ENCODE measurements at places on chromosomes 3 and 15. TPM values are rescaled to one million over a fixed set of nuclear protein-coding genes. Genes with fewer than 3 reads are reported as not detected.

Gene CADM2
- total RNA-seq: 0.12 TPM

Gene CFAP161
- total RNA-seq: 0.32 TPM

Gene SCN11A
- under 0.01 TPM for total RNA-seq

Gene SH2D7
- total RNA-seq: not detected

All from hair follicle dermal papilla cell (primary cell).